GM04504 (cell line): ENCODE measurements at places on chromosomes 4 and X.

GRCh38 chr4:76964769-76965168 lies 15.2 kb downstream of the SEPTIN11 start:
- no peak for DNase-seq

GRCh38 chrX:20248592-20249192 lies 18.0 kb downstream of the RPS6KA3 start:
- DNase-seq, result no peak

DNA sequence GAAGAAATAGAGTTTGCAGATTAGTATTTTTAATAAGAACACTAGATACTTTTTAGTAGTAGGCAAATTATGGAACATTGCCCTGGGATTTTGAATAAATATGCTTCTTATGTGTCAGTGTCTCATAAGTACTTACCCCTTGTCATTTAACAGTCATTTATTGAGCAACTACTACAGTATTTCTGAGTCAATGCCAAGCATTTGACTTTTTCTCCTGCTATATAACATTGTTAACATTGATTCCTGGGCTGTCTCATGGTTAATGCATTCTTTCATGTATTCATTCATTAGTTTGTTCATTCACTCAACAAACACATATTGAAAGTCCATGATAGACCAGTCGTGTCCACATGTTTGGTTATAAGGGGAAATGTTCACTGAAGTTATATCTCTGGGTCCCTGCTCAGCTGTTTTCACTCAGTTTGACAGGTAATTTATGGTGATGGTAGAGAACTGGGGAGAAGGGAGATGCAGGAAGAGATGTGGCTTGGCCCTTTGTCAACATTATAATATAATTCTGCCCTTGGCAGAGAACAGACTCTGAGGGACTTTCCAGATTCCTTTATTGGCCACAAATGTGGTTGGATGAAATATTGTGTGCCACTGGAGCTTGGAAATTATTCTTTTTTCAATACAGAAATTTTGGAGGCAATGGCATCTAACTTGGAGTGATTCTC lies 49.8 kb downstream of the OSTC start:
- peak; percentile 58 for DNase-seq

DNA sequence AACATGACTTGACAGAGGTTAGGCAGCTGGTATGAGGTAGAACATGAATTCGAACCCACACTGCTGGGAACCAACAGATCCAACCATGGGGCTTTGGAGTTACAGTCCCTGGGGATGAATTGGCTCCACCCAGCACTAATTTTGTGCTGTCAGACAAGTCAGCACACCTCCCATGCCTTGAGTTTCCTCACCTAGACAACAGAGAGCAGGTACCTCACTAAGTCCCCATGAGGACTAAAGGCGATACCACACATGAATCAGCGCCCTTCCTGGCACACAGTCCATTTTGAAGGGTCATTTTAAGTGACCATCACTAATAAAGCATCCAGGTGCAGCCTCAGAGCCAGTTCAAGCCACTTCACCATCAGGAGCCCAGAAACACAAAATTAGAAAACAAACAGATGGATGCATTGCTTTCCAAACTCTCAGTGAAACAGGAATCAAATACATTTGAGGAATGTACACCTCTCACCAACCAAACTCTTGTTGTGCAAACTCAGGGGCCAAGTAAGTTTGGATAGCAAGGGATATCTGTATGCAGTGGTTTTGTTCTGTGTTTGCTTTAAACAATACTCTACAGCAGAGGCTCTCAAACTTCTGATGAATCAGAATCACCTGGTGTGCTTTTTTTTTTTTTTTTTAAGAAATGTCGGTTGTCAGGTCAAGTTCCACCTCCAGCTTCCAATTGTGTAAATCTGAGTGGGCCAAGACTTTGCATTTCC lies 10.1 kb downstream of the IDS start:
- no peak for DNase-seq

- no peak for DNase-seq
These were observed 132.5 kb downstream of the ATP10D start for GRCh38 chr4:47617607-47618006.

GRCh38 chr4:1201851-1202525 lies 29.6 kb upstream of the SPON2 start:
- DNase-seq, result peak; percentile 74
